Smooth muscle cell of the brain vasculature (primary cell): ENCODE measurements at places on chromosomes 4 and X.

- no peak for DNase-seq
These were observed 11.0 kb upstream of the SH3BP2 start for GRCh38 chr4:2781911-2782310.

DNA sequence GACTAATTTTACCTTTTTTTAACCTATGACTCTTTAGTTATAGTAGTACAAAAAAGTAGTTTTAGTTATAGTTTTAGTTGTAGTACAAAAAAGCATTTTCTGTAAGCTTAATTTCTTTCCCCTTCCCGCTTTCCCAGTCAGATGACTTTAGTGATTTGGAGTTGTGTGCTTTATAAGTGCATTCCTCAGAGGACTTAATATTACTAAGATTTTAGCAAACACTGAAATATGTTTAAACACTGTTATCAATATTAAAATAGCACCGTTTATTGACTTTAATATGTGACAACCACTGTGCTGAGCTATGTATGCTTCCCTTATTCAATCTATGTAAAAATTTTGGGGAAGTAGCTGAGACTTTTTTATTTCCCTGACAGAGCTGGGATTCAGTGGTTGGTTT lies 22.8 kb downstream of the GUF1 start:
- no peak for DNase-seq

DNA sequence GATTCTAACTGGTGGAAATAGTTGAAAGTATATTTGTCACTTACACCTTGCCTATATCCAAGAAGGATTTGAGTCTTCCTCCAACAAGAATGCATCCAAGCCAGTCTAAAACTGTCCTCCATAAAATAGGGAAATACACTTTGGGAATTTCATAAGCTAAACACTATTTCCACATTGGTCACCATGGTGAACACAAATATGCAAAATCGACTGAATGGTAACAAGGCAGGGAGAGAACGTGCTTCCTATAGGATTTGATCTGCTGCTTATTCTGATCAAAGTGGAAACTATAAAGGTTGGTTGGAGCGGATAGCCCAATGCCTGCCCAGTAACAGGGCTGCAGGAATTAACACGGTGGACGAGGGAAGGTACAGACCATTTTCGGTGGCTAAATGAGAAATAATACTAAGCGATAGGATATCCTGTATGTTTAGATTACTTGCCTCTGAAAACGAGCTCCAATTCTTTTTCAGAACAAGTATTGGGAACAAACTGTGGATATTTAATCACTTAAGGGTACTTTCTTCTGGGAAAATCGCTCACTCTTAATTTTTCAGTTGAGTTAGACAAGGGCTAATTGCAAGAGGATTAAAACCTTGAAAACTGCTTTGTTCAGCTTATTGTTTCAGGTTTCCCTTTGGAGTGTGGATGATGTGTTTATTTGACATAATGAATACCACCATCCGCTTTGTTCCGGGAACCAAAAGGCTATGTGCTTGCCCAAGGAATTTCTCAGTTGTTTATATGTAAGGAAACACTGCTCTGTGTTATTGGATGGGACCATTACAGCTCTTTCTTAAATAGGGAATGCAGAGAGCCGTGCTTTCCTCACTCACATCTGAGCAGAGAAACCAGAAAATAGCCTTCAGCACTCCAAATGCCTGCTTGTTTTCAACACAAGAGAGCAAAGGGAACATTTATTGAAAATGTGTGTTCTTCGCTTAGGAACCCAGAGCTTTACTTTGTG lies 194.4 kb downstream of the CBR4 start:
- no peak for DNase-seq

- no peak for DNase-seq
These were observed 32.7 kb downstream of the ADGRG2 start for GRCh38 chrX:19089555-19090040.

DNA sequence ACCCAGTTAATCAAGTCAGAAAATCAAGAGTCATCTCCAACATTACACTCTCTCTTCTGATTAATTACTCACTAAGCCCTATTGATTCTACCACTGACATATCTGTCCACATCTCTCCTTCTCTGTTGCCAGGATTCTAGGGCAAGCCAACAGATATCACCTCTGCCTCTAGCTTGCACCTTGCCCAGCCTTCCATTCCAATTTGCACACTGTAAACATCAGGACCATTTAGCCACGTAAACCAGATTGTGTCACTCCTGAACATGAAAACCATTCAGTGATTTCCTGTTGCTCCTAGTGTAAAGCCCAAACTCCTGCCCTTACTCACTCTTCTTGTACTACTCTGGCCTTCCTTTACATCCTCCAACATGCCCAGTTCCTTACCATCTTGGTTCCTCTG lies 68.0 kb upstream of the PLS3 start:
- DNase-seq, result no peak

DNA sequence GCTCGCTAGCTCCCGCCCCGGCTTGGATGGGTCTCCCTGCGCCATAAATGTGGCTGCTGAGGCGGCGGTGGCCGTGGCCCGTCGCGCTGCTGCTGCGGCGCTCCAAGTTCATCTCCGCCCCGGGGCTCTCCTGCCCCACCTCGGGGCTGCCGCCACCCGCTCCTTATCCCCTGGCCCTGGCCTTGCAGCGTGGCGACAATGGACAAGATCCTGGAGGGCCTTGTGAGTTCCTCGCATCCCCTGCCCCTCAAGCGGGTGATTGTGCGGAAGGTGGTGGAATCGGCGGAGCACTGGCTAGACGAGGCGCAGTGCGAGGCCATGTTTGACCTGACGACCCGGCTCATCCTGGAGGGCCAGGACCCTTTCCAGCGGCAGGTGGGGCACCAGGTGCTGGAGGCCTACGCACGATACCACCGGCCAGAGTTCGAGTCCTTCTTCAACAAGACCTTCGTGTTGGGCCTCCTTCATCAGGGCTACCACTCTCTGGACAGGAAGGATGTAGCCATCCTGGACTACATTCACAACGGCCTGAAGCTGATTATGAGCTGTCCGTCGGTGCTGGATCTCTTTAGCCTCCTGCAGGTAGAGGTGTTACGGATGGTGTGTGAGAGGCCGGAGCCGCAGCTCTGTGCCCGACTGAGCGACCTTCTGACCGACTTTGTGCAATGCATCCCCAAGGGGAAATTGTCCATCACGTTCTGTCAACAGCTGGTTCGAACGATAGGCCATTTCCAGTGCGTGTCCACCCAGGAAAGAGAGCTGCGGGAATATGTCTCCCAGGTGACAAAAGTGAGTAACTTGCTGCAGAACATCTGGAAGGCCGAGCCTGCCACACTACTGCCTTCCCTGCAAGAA lies 763 bp downstream of the USP38 start:
- no peak for DNase-seq

DNA sequence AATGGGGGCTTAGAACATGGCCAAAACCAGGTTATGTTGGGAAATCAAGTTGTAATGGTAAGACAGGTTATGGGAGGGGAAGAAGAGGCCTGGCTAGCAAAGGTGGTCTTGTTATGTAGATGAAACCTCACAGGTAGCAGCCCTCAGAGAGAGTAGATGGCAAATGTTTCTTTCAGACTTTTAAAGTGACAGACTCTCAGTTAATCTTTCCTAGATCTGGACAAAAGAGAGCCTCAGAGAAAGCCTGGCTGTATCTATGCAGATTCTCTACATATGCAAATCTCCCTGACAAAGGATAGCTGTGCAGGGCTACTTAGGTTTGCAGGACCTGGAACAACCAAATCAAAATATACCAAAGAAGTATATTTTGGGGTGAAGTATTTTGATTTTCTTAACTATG lies 284.1 kb upstream of the AMOT start:
- DNase-seq, result no peak

DNA sequence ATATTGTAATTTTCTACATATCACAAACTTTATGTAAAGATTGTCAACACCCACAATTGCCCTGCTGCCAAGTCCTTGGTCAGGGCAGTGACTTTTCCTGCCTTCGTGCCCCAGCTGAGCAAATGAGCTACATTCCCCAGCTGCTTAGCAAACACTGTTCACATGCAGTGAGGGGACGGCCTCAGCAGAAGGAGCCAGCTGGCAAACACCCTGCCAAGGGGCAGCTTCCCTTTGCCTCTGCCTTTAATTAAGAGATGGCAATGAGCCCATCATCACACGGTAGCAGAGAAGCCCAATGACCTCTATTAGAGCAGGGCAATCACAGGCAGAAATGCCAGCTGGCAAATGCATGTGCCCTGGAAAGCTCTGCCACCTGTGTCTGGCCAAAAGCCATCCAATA lies 253.4 kb downstream of the EPHA5 start:
- no peak for DNase-seq

- DNase-seq, result no peak
These were observed 50.0 kb downstream of the LUZP4 start for GRCh38 chrX:115339441-115340025.

GRCh38 chr4:108396900-108397497 lies 223.4 kb upstream of the RPL34 start:
- no peak for DNase-seq

DNA sequence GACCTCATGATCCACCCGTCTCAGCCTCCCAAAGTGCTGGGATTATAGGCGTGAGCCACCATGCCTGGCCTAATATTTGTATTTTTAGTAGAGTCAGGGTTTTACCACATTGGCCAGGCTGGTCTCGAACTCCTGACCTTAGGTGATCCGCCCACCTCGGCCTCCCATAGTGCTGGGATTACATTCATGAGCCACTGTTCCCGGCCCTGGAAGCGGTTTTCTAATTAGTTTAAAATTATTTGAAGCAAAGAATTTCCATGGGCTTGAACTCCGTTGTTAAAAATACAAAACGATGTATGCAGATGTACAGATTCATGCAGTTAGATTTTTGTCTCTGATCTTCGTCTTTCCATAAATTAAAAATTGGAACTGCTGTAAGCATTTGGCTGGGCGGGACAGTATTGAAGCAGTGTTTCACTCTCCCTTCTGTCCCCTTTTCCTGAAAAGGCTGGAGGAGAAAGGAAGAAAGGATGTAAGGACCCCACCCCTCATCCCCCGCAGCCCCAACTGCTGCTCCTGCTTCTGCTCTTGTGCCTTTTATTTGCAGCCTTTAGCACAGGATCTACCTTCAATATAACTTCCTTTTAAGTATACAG lies 12.0 kb downstream of the TRAPPC11 start:
- no peak for DNase-seq

DNA sequence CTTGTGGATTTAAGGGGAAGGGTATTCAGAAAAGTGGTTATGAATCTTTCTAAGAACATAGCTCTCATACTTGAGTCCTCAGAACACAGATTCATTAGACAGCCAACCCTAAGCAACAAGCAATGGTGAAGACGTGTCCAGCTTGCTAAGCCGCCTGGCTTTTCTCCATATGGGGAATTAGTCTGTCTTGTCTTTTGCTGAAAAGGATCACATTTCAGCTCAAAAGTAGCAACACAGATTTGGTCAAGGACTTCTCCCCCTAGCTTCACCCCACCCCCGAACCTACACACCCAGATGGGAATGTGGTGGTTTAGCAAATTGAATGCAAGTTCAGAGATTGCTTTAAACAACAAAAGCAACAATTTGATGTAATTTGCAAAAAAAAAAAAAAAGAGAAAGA lies 103.3 kb upstream of the RASGEF1B start:
- no peak for DNase-seq

- DNase-seq, result peak; percentile 20
These were observed 355.2 kb downstream of the UNC5C start for GRCh38 chr4:95193391-95194224.

GRCh38 chr4:15652841-15653240 lies 2.3 kb downstream of the FBXL5 start:
- DNase-seq, result no peak

GRCh38 chr4:111228874-111229273 lies 606.0 kb upstream of the PITX2 start:
- no peak for DNase-seq

DNA sequence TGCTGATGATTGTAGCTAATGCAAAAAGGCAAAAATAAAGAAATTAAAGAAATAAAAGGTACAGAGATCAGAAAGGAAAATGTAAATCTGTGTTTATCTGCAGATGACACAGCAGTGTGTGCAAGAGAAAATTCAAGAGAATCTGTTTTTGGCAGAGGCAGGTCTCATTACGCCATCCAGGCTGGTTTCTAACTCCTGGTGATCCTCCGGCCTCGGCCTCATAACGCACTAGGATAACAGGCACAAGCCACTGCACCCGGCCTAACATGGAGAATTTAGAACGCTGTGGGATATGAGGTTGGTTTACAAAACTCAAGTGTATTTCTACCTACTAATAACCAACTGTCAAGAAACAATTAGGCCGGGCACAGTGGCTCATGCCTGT lies 29.4 kb downstream of the CTBP1 start:
- no peak for DNase-seq

- DNase-seq, result no peak
These were observed 25.9 kb downstream of the NOP14 start for GRCh38 chr4:2937146-2937857.

GRCh38 chrX:153321381-153322124 lies at the start of gene PNMA6F:
Gene PNMA6F (minus strand): TSS chrX:153321767. CDS start chrX:153320674, 1,093 bp downstream.
- no peak for DNase-seq

DNA sequence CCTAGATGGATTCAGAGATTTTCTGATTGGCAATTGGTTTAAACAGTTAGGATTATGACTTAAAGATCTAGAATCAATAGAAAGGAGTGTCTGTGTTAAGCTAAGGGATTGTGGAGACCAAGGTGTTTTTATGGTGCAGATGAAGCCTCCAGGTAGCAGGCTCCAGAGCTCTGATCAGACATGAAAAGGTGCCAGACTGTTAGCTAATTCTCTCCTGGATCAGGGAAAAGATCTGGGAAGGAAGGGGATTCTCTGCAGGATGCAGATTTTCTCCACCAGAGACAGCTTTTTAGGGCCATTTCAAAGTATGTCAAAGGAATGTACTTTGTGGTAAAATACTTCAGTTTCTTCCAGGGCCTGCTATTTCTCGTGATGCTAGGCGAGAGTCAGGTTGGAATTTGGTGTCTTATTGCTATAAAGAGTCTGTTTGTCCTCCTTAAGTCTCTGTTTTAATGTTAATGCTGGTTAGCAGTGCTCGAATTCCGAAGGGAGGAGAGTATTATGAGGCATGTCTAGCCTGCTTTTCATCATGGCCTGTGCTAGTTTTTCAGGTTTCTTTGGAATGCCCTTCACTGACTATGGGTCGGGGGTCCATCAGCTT lies 12.0 kb upstream of the GPR78 start:
- DNase-seq, result no peak

DNA sequence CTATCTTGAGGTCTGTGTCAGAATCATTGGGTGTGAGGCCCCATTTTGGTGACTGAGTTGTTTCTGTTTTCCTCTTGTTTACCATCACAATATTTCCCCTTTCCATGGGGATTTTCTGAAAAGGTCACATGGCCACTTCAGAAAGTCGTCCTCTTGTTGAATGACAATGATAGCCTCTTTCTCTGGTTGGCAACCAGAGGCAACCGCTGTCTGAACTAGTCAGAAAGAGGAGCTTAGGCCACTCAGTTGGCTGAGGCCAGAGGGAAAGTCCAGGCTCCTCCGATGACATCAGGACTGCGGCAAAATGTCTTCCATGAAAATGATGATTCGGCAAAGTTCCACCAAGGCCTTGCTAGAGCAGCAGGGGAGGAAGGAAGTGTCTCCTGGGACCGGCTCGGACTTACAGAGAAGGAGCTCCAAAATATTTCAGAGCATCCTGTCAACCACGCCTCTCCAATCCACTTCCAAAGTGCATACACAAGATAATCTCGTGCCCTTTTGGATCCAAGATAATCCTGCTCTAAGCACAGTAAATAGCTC lies 19.1 kb upstream of the RBM47 start:
- DNase-seq, result no peak
